Foreskin keratinocyte (primary cell): ENCODE measurements at places on chromosomes 5 and 9.

DNA sequence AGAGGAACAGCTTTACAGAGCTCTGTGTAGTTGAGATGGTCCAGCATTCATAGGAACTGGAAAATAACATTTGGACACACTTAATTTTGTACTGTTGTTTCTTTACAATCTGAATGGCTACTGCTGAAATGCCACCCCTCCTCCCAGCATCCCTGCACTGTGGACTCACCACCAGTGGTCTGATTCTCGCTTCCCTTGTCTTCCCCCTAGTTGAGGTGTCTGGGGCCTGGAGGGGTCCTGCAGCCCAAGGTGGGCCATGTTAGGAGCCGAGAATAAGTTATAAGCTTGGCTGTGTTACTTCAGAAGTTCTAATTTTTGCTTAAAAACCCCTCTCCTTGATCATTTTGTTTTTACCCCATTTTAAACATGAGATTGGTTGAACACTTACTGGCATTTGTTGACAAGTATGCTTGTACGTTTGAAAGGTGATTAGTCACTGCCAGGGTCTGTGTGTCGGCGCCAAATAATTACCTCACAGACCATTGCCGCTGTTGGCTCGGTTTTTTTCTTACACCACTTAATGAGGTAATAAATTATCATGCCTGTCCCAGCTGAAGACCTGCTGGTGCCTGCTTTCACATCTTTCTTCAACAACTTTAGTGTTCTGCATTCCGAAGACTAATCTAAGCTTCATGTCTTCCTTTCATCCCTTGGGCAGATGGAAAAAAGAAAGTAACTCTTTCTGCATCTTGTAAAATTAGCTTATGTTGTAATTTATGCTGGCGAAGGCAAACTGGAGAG, 65.8 kb downstream of the MCCC2 start:
- peak; percentile 21 for DNase-seq

- peak; percentile 32 for DNase-seq
These were observed 71.3 kb downstream of the GLIS3 start for GRCh38 chr9:4228606-4229005.

DNA sequence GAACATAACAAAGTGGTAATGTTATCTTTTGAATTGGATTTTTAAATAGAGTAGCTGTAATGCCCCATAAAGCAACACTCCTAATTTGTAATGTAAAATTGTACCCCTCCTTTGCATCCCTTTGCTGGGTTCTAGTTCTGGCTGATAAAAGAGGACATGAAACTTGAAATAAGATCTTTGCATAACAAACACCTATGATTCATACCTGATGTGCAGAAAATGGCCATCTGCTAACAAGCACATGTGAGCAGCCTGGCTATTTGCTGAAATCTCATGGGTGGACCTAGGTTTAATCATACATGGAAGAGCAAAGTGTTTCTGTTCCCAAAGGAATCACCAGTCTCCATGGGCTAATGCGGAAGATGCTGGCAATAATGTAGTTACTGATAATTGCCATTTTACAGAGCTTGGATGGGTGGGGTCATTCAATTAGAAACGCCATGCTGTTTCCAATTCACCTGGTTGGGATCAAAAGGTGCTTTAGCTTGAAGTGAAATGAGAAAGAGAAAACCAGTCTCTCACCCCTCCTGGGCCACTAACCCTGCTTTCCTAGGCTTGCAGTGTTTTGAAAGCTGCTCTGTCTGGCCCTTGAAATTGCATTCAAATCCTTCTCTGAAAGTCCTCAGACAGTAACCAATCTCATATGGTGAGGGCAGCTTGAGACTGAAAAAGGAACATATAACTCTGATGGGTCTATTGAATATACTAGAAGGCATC, 585.1 kb downstream of the TLE4 start:
- DNase-seq = no peak

- DNase-seq = no peak
These were observed 166.7 kb downstream of the GAPVD1 start for GRCh38 chr9:125428060-125428901.
